CD8-positive, alpha-beta memory T cell (primary cell): ENCODE measurements at places on chromosomes 12 and 14. TPM values are rescaled to one million over a fixed set of nuclear protein-coding genes. Genes with fewer than 3 reads are reported as not detected.
A peak's percentile ranks its signal among the peaks of the same experiment; 100 is the strongest.

Gene SDR9C7
- total RNA-seq, result not detected

DNA sequence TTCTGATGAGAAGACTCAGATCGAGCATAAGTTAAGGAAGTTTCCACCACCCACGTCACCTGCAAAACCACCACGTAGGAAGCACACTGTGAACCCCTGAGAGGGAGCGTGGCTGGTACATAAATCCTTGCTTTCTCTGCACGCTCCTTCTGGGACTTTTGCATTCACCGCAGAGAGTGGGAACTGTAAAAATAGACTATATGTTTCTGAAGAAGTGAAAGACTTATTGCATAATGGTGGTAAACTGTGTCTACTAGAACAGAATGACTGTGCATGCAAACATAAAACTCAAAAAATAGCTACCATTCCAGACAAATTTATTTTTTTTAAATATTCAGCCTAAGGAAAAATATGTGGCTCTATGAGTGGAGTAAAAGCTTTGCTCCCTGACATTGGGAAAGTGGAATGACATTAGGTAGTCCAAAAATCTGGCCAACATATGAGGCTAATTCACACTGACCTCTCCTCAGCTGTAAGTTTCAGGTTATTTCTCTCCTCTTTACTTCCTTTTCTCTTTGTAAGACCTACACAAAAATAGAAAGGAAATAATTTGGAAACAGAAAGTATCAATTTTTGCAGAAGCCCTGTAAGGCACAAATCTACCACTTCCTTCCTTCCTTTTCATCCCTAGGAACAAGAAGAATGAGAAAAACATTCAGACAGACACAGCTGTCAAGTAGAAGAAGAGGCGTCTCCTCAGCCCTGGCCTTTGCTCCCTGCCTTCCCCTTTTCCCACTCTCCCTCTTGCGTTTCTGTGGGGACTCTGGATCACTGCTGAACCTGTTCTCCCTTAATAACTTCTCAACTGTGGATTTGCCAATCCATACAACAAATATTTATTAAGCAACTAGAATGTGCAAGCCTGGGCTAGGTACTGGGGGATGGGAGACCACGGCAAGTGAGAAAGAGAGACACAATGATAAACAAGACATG, 264.3 kb upstream of the FOXN3 start:
- H3K4me1 ChIP-seq, result peaks cover 36% of the 10 kb centered on the region
- DNase-seq, result peak; percentile 19
- H3K27ac ChIP-seq, result no peak overlapping the region
- no peaks in the 10 kb centered on the region for H3K27me3 ChIP-seq
- H3K4me3 ChIP-seq, result peak overlapping the region; percentile 40
- no peaks in the 10 kb centered on the region for H3K36me3 ChIP-seq

DNA sequence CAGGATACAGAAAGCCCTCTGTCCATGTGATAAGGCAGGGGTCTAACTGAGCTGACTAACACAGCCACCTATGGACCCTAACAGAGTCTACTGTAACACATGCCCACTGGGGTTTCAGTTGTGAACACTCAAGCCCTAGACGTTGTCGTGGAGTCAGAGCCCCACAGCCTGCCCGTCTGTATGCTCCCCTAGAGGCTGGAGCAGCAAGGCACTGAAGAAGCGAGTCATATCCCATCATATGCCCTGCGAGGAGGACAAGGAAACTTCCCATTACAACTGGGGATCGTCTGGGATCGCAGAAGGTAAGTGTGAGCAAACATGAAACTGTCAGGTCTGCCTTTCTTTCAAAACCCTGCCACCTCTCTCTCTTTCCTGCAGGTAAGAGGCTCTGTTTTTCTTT, 138.1 kb downstream of the GPR65 start:
- no peaks in the 10 kb centered on the region for H3K4me1 ChIP-seq
- H3K27me3 ChIP-seq, result no peaks in the 10 kb centered on the region
- no peak overlapping the region for H3K27ac ChIP-seq

Gene KRT77
- not detected for total RNA-seq
